AG10803 (cell line): ENCODE measurements at places on chromosomes 6 and 20.

- peak; percentile 39 for DNase-seq
Measured at GRCh38 chr20:53077373-53078205, 105.4 kb downstream of the TSHZ2 start.

- no peak for DNase-seq
Measured at GRCh38 chr6:157388924-157389323, 7.9 kb downstream of the ZDHHC14 start.

DNA sequence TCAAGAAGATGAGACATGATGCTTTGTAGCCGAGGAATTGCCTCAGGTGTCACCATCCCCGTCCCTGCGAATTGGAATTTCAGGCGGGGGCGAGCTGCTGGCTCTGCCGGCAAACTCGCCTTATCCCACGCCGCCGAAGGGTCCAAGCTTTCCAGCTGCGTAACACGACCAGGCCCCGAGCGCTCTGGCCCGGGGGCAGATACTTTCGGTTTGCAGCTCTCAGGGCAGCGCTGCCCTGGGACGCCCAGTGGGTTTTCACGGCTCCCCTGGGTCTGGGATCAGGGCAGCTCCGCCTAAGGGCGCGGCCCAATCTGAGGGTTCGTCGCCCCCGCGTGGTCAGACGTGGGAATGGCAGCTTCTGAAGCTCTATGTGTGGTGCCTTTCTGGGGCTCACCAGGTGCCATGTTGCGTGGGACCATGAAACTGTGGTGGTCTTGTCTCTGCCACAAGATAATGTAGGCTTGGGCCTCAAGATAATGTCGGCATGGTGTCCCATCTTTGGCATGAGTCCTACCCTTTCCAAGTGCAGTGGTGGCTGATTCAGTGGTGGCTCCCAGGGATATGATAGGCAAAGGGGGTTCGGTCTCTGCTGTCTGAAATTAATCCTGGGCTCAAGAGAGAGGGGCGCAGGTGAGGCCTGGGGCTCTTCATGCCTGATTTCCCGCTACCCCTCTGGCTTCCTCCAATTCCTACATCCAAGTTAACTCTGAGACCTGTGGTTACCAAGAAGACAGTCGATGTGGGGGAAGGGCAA, 21.0 kb downstream of the PIGT start:
- DNase-seq, result peak; percentile 81

DNA sequence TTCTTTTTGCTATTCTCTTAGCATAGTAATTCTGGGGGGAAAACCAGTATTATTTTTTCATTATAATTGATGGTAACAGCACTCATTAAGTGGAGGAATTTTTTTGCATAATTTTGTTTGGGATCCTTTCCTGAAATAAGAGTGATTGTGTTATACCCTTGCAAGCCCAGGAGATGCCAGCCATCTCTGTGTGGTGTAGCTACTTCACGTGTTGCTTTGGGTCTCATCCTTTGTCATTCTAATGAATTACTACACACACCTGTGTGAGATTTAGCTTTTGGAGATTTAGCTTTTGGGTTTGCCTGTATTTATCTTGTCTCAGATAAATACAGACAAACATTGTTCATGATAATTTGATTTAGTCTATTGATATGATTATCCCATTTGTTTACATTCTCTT, 76.5 kb downstream of the SH3BGRL2 start:
- DNase-seq, result no peak

- DNase-seq, result peak; percentile 4
Measured at GRCh38 chr6:27870291-27870870, 41.8 kb downstream of the OR2B2 start.

- DNase-seq, result no peak
Measured at GRCh38 chr6:81668615-81669047, 83.8 kb downstream of the TENT5A start.

- no peak for DNase-seq
Measured at GRCh38 chr6:18506382-18507017, 119.3 kb downstream of the RNF144B start.

DNA sequence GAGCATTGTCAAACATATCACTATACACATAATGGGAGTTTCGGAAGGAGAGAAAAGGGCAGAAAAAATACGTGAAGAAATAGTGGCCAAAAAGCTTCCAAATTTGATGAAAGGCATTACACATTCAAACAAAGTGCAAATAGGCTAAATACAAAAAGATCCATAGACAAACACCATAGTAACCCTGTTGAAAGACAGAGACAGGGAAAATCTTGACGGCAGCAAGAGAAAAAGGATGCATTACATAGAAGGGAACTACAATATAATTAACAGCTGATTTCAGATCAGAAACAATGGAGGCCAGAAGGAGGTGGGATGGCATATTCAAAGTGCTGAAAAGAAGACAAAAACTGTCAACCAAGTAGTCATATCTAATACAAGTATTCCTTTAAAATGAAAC, 170.8 kb downstream of the MRPL14 start:
- DNase-seq, result no peak

GRCh38 chr20:63318391-63319163, 25.6 kb downstream of the COL20A1 start:
- no peak for DNase-seq

DNA sequence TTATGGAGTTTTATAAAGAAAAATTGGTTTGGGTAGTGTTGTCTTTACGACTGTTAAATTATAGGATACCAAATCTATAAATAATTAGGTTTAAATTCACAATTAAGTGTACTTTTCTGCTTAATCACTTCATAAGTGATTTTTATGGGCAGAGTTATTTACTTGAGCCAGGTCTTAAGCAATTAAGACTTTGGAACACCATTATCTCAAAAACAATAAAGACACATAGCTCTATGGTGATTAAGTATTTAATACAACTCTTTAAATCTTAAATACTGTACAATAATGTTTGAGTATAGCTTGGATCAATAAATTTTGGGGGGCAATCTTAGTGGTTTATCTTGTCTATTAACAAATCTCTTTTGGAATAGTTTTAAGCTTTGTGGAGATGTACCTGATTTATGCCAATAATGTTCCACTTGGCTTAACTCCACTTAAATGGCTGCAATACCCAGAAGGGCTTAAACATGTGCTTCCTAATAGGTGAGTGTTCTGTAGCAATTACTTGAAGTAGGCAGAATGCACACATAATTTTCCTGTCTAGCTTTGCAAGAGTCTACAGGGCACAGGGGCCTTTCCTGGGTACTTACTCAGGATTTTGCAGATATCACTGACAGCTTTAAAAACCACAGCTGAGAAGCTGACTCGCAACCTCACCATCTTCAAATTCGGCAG, 7.5 kb downstream of the FERMT1 start:
- DNase-seq, result no peak

DNA sequence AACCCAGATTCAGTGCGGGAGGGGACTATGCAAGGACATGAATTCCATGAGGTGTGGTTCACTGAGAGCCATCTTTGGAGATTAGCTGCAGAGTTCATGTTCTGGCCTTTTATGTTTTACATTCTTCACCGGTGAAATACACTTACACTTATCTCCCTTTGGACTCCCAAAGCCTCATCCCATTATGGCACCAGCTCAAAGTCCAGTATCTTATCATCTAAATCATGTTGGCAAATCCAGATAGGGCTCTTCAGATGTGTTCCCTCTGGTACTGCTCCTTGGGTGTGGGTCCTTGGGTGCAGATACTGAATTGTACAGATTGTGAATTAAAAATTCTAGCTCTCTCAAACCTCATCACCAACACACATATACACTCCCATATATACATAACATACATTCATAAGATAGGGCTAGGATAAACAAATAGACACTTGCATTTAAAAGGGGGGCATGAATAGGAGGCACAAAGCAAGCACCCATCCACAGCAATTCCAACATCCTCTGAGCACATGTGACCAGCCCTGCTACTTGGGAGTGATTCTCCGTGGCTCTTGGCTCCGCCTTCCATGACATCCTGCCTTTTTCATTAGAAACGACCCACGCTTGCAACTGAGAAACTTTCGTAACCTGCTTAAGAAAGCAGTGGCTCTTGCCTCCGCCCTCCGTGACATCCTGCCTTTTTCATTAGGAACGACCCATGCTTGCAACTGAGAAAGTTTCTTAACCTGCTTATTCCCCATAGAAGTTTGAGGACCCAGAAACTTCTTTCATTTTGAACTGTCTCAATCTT, 53.6 kb upstream of the LRRC1 start:
- no peak for DNase-seq

- DNase-seq, result peak; percentile 79
Measured at GRCh38 chr20:1437235-1437904, 29.3 kb downstream of the NSFL1C start.

DNA sequence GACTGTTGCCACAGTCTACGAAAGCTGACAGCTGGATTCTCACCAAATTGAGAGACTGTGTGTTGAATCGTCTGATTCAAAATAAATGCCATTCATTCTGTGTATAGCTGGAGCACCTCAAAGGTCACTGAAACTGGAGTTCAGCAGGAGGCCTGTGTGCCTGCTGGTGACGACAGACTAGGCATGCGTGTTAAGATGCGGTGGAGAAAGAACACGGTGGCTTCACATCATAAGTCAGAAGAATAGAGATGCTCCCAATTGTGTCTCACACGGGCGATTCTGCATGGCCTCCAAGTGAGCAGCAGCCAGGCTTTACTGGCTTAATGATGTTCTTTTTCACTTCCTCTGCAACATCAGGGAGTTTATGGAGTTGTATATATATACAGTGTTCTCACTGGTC, 32.3 kb downstream of the SNHG17 start:
- no peak for DNase-seq

DNA sequence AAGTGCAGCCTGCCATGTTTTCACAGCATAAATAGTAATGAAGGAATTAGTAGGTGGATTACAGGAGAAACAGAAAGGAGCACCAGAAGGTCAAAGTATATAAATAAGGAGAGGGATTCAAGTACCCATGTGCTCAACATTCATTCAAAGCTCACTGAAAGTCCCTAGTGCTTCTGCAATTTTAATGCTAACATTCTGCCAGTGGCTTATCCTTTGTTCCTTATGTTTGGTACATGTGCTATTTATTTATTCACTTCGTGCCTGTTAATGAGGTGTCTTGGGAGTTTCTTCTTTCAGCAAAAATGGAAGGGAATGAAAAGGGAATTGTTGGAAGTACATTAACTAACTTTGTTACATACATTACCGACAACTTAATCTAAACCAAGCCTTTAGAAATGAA, 105.7 kb downstream of the CRYBG1 start:
- DNase-seq, result no peak

DNA sequence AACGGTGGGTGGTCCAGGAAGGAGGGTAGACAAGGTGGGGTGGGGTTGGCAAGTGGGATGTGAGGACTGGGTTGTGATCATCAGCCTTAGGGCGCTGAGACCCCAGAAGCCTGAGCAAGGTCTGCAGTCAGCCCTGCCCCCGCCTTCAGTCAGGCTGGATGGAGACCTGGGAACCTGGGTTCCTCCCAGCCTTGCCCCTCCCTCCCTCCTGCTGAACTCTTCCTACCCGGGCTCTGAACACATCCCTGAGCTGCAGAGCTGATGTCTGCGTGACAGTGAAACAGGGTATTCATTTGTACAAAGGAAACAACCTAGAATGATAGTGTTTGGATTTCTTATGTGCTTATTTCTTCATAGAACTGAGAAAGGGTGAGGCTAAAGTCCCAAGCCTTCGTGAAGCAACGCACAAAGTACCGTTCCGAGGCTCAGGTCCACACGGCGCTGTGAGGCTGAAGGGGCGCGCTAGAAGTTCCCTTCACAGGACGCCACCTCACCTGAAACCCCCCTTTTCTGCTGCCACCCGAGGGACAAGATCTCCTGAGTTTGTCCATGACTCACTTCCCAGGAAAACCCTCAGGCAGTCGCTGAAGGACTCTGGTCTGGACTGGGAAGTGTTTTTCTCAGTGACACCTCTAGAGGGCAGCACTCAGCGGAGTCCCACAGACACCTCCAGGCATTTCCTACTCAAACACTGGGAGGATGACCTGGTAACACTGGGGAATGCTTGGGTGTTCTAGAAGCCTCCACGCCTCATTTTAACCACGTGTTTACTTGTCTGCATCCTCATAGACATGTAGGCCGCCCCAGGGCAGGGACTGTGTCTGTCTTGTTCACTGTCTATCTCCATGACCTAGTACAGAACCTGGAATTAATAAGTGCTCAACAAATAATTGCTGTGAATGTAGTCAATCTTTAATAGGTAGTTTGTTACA, 1.2 kb downstream of the GSTA5 start:
- DNase-seq, result peak; percentile 53

GRCh38 chr6:151276112-151276740, 36.5 kb downstream of the AKAP12 start:
- DNase-seq, result peak; percentile 95

DNA sequence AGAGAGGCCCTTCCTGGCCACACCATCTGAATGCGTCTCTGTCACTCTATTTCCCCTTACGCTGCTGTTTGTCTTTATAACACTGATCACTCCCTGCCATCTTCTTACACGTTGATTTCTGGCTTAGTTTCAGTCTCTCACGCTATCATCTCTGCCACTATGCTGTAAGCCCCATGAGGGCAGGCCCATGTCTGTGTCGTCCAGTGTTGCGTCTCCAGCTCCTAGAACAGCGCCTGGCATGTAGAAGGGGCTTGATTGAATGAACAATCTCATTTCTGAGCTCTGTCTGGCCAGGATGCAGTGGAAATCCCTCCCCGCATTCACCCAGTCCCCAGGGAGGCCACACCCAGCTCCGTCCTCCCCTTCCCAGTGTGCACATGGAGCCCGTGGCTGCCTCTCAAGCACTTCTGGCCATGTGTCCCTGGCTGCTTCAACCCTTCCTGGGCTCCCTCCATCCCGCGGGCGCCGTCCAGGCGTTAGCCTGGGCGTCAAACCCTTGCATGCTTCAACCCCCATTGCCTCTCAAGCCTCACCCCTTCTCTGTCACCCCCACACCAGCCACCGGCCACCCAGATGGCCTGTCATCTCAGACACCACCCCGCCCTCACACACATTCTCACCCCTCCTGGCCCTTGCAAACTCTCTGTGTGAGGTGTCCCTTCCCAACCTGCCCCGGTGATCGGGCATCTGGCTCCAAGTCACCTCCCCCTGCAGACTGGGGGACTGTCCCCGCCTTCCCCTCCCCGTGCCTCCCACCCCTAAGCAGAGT, 71.1 kb downstream of the SRC start:
- DNase-seq, result no peak

- DNase-seq, result peak; percentile 73
Measured at GRCh38 chr6:135537741-135538301, 40.3 kb upstream of the AHI1 start.

GRCh38 chr6:17663226-17663625, 43.5 kb downstream of the NUP153 start:
- no peak for DNase-seq

- no peak for DNase-seq
Measured at GRCh38 chr20:4987130-4987529, 14.2 kb downstream of the SLC23A2 start.

DNA sequence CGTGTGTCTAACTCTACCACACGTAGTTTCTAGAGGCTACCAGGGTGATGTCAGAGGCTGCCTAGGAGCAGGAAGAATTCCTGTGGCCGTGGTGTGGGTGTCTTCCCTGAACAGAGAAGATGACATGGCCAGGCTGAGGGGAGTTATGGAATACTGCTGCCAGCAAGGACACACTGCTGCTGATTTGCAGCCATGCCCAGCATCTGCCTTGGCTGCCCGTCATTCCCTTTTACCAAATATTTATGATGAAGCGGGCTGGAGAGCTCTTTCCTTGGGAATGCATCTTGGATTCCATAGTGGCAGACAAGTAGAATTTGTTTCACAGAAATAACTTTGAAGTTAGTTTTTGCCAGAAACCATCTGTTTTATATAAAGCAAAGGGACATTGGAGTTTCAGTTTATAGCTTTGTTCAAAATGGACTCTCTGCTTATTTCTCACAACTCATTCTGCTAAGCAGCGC, 80.8 kb upstream of the VSTM2L start:
- DNase-seq, result peak; percentile 99

GRCh38 chr6:50390416-50390815, 322.9 kb upstream of the TFAP2D start:
- no peak for DNase-seq
